Left lobe of liver (tissue), 2 donors: ENCODE measurements at places on chromosomes 13 and 19. TPM values are rescaled to one million over a fixed set of nuclear protein-coding genes. Genes with fewer than 3 reads are reported as not detected.

Gene FFAR1
- not detected for total RNA-seq

Gene ZNF723
- not detected for total RNA-seq

Gene CPAMD8
- total RNA-seq = 1.3 TPM

Gene PLPP2
- total RNA-seq = 1.8 TPM

Gene TNFSF9
- 0.13 TPM for total RNA-seq

Gene ZNF729
- total RNA-seq = not detected

Gene RETN
- total RNA-seq = not detected

Gene OLFM4
- 0.35 TPM for total RNA-seq

Gene LILRA6
- 0.75 TPM for total RNA-seq

- no peak for DNase-seq
These were observed 435.6 kb upstream of the SLITRK5 start for GRCh38 chr13:87235621-87236020.

DNA sequence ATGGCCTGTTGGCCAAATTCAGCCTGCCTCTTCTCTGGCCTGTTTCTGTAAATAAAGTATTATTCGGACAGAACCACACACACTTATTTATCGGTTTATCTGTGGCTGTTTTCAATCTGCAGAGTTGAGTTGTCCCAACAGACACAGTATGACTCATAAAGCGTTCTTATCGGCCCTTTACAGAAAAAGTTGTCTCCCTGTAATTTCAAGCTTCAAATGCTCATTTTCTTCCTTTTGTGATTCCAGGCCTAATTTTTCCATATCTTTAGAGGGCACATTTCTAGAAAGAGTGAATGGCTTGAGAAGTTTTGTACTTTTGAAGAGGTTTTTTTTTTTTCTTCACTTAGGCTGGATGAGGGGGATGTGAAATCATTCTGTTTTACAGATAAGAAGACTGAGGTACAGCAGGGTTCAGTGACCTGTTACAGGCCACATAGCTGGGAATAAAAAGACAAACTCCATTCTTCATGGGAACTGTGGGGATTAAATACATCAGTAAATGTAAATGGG is 440.9 kb downstream of the TSHZ3 start:
- DNase-seq = no peak

DNA sequence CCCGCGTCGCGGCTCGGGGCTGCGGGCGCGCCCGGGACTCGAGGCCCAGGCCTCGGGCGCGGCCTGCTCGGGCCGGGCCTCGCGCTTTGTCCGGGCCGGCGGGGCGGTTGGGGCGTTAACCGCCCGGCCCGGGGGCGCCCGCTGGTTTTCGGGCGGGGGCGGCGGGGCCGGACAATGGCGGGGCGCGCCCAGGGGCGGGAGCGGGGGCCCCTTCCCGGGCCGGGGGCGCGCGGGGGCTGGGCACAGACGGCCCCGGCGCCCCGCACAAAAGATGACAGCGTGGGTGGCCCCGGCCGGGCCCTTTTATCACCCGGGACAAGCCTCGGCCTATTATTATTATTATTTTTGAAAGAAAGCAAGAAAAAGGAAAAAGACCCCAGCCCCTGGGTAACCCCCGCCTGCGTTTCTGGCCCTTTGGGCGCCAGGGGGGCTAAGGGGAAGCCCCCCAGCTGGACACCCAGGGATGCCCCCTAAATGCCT is 419 bp downstream of the KDM4B start:
- no peak for DNase-seq

DNA sequence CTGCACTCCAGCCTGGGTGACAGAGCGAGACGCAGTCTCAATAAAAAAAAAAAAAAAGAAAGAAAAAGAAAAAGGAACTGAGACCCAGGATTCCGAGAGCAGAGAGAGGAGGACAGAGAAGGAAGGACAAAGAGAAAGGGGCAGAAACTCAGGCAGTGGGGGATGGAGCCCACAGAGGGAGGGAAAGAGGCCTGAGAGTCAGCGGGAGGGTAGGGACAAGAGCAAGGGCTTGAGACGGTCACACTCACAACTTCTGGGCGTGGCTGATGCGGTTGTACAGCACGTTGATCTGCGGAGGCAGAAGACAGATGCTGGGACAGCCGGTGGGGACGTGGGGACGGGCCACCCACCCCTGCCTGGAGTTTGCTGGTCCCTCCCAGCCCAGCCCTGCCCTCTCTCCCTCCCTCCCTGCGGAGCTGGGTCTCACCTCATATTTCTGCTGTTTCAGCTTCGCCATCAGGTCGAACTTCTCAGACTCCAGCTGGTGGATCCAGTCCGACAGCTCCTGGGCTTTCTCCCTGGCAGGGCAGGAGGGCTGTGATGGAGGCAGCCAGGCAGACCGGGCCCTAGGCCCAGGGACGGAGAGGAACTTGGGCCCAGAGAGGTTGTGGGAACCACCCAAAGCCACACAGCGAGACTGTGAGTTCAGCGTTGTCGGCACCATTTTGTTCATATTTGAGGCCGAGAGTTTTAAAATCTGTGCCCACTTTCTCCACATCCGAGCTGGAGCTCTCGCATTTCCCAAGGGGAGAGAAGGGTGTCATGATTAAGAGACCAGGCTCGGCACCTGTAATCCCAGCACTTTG is 15.2 kb downstream of the TNNT1 start:
- DNase-seq = no peak

- no peak for DNase-seq
These were observed 218.2 kb upstream of the SLC10A2 start for GRCh38 chr13:103284466-103284865.

DNA sequence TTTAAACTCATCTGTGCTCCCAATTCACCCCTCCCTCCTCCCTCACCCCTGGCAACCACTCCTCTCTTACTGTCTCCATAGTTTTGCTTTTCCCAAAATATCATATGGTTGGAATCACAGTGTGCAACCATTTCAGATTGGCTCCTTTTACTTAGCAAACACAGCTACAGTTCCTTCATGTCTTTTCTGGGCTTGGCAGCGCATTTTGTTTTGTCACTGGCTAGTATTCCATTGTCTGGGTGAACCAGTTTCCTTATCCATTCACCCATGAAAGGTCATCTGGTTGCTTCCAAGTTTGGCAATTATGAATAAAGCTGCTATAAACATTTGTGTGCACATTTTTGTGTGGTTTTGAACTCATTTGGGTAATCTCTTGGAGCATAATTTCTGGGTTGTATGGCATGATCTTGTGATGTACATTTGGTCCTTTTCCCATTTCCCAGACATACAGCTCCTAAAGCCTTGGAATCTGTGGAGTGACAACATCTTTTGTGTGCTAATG is 23.9 kb upstream of the GAS6 start:
- DNase-seq = no peak

DNA sequence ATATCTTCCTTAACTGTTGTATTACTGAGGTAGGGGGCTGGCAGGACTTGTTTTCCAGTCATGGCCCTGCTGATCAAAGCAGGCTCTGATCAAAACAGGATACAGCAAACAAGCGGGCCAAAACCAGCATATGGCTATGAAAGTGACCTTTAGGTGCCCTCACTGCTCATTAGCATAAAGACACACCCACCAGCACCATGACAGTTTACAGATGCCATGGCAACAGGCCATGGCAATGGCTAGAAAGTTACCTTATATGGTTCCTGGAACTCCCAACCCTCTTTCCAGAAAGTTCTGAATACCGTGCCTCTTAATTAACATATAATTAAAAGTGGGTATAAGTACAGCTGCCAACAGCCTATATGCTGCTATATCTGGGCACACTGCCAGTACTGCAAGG is 551.4 kb upstream of the SGCG start:
- DNase-seq = no peak

DNA sequence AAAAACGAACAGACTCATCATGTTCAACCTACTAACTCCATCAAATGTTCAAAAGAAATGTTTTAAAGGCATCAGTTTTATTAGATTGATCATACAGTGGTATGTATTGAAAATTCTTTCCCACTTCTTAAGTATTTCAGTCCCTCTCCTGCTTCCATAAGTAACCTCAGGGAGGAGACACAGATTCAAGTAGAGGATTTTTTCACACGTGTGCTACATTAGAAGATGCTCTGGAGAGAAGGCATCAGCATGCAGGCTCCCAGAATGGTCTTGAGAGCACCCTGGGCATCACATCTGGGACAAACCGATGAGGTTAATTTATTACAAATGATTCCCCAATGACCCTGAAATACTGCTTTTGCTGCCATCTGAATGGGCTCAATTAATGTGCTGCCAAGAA is 3.6 kb downstream of the GPR12 start:
- DNase-seq = no peak

DNA sequence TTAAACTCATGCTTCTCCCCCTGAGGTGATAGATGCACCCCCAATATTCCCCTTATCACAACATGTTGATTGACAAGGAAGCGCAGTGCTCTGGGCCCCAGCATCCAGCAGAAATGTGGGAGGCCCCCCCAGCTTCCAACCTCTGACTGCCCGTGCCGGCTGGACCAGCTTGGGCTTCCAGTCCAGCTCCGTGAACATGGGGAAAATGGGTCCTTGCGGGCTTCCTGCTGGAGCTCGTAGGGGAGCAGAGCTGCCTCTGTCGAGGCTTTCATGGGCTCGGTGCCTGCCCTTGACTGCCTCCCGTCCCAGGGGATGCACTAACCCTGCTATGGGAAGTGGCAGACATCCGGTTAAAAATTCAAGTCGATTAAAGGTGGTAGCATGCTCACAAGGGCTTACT is 188.9 kb downstream of the COL4A1 start:
- peak; percentile 33 for DNase-seq

DNA sequence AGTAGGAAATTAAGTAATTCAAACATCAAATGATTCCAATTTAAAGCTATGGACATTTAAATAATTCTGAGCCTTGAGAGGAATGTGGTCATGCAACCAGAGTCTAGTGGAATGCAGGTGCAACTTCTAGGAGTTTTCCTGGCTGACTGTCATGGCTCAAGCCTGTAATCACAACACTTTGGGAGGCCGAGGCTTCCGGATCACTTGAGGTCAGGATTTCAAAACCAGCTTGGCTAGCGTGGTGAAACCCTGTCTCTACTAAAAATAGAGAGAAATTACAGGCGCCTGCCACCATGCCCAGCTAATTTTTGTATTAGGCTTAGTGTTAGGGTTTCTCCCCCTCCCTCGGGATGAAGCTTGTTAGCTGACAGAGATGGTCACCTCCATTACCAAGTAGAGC is 6.4 kb downstream of the ZNF808 start:
- DNase-seq = no peak

- no peak for DNase-seq
These were observed 69.6 kb downstream of the ARHGEF7 start for GRCh38 chr13:111184458-111185401.

DNA sequence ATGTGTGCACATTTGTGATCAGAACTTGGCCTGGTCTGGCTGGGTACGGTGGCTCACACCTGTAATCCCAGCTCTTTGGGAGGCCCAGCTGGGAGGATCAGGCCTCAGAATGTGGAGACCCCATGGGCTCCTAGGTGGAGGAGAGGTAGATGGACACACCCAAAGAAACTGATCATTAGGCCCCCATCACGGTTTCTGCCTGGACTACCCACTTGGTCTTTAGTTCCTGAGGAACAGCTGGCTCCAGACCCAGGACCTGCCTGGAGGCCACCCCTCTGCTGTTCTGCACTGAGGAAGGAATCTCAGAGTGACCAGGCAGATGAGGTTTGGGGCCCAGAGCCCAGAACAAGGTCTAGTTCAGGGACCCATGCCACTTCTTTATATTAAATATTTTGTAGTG is 1.5 kb downstream of the CBLC start:
- no peak for DNase-seq

DNA sequence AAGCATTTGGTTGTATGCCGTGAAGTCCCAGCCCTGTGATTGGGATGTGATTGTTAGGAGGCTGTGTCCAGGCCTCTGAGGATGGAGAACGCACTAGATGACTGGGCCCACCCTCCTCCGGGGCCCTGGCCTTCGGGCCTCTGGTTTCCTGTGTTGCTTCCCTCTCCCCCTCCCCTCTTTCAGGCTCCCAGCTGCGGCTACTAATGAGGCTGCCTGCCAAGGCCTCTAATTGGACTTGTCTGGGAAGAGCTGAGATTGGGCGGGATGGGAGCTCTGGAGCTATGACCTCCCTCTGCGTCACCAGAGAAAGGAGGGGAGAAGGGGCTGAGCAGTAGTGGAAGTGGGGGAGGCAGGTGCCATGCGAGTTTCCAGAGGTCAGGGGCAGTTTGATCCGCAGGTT is 9.9 kb downstream of the PTH2 start:
- DNase-seq = no peak

- DNase-seq = no peak
These were observed 19.8 kb downstream of the ZNF586 start for GRCh38 chr19:57789288-57789687.

- no peak for DNase-seq
These were observed 4.9 kb downstream of the TSSK6 start for GRCh38 chr19:19510432-19510831.

DNA sequence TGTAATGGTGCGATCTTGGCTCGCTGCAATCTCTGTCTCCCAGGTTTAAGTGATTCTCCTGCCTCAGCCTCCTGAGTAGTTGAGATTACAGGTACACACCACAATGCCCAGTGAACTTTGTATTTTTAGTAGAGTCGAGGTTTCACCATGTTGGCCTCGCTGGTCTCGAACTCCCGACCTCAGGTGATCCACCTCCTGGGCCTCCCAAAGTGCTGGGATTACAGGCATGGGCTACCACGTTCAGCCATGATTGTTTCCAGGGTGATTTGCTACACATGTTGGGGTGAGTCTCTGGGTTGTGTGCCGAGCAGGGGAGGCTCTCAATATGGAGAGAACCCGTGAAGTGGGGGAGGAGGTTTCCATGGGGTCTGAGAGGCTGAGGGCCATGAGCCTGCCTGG is 24.8 kb upstream of the CEACAM21 start:
- DNase-seq = no peak

GRCh38 chr13:50446611-50447010 is 396.9 kb downstream of the DLEU7 start:
- DNase-seq = no peak

- no peak for DNase-seq
These were observed 9.6 kb downstream of the PLPPR3 start for GRCh38 chr19:812049-812746.

DNA sequence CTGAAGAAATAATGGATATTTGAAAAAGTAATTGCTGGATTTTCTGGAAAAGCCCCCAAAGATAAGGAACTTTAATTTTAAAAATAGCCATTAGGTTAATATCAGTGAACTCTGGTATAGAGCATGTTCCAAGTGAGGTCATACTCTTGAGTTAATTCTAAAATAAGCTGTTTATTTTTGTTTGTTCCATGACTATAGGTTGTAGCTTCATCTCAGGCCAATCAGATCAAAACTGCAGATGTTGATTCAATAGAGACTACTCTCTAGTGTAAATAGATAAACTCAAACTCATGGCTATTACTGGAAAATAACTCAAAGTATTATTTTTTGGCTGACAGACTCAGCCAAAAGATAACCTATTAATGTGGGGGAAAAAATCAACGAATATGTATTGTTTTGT is 815.1 kb downstream of the DIAPH3 start:
- DNase-seq = no peak

GRCh38 chr19:49896863-49897621 is at the start of gene IL4I1:
IL4I1 (minus strand) TSS chr19:49896887; CDS start chr19:49896160, 727 bp downstream.
- DNase-seq = no peak
